ENCODE measurements at places on chromosomes 5 and 9.

DNA sequence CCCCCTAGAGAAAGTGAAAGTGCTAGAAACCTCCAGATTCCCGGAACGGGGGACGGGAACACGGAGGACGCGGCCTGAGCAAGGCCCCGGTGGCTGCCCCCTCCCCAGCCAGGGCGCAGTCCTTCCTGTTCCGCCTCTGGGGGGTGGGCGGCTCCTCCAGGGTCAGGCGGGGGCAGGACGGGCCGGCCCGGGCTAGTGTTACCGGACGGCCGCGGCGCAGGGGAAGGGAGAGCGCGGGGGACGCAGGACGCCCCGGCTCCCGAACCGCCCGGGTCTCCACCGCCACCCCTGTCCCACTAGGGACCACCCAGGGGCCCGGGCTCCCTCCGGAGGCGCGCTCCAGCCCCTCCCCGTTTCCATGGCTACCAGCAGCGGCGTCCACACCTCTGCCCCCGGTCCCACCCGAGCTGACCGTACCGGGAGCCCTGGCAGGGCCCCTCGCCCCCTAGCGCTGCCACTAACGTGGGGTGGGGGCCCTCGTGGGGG, 579 bp downstream of the SLC12A7 start:
- no peak for DNase-seq

GRCh38 chr5:142326480-142326938, 1.7 kb upstream of the SPRY4 start:
- no peak for DNase-seq

GRCh38 chr9:36163049-36163785, 6.0 kb upstream of the CCIN start:
- DNase-seq = no peak

DNA sequence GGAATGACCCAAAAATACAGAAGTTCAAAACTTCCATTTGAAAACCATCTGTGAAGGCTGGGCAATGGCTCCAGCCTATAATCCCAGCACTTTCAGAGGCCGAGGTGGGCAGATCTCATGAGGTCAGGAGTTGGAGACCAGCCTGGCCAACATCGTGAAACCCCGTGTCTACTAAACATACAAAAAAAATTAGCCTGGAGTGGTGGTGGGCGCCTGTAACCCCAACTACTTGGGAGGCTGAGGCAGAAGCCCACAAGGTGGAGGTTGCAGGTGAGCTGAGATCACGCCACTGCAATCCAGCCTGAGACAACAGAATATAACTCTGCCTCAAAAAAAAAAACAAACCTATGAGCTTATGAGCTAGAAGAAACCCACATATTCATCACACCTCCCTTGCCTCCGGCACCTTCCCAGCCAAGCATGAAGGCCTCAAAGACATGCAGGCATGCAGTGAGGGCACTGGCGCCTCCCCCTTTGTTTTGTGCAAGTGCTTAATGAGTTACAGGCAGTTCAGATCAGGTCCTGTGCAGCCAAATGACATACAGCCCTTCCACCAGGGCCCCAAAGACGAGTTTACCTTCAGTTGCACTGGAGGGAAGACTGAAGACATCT, 9.9 kb downstream of the HNRNPH1 start:
- no peak for DNase-seq

- DNase-seq = no peak
Measured at GRCh38 chr5:96493219-96493790, 60.3 kb upstream of the PCSK1 start.

- DNase-seq = no peak
Measured at GRCh38 chr5:181223058-181223728, at the start of gene TRIM41. Gene TRIM41 (plus strand): TSS chr5:181223281. CDS start chr5:181224000, 719 bp downstream.

DNA sequence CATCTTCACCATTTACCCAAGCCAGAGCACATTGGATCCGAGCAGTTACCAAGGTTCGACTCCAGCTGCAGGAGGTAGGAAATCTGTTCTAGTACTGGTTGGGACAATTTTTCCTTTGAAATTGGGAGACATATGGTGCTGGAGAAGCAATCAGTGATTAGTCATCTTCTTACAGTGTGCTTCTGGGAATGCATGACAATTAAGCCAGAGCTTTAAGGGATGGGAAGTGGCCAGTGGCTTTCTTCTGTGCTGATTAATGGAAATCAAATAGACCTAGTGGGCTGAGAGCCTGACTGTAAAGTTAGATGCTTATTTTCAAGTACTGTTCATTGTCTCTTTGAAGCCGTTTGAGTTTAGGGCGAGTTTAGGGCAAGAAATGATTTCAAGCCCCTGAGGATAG, 152.1 kb downstream of the UNC13B start:
- no peak for DNase-seq

GRCh38 chr5:16520841-16521240, 55.2 kb upstream of the ZNF622 start:
- DNase-seq = no peak

- no peak for DNase-seq
Measured at GRCh38 chr5:150120062-150120441, 33.7 kb upstream of the CSF1R start.

GRCh38 chr5:146832985-146833732, 45.4 kb downstream of the PPP2R2B start:
- no peak for DNase-seq

GRCh38 chr9:122346478-122347347, 24.1 kb upstream of the PTGS1 start:
- no peak for DNase-seq

DNA sequence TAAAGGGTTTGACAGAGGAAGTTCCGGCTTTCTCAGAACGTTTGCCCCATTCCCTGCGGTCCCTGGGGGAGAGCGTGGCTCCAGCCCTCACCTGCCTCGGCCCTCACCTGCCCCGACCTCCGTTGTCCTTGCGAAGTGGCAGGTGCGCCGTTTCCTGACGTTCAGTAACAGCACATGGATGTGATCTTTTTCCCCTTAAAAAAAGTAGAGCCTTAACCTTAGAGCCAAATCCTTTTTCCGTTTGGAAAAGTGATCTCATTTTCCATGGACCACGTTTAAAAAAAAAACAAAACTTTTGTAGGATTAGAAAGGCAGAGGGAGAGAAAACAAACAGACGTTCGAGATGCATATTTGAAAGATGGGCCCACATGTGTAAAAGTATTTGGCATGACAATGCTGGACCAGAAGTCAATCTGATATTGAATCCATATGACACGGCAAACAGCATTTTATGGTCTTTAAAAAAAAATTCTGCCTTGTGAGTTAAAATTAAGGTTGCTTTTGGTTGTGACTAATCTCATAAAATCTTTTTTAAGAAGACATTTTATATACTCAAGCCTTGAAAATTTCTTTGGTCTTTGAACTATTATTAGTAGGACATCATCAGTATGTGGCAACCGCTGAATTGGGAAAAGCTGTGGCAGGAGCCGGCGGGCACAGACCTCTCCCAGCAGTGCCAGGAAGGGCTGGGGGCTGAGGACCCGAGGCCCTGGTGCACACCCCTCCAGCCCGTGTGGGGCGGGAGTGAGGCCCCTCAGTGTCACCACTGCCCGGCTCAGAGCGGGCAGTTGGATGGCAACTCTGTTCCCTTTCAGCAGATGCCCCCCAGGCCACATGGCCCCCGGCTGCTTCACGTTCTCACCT, 42.5 kb upstream of the EXOC3 start:
- DNase-seq = no peak

- peak; percentile 48 for DNase-seq
Measured at GRCh38 chr5:145856285-145856818, 16.5 kb downstream of the GRXCR2 start.

DNA sequence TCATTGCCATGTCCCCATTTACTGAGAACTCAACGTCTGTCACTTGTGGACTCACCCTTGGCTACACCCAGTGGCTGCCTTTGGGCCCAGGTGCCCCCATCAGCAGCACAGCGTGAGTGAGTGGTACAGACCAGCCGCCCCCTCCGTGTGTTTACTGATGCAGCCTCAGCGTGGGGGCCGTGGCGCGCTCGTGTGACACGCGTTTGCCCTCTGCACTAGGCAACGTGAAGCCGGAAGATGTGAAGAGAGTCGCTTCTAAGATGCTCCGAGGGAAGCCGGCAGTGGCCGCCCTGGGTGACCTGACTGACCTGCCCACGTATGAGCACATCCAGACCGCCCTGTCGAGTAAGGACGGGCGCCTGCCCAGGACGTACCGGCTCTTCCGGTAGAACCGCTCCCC, 12.4 kb downstream of the PMPCA start:
- DNase-seq = no peak

DNA sequence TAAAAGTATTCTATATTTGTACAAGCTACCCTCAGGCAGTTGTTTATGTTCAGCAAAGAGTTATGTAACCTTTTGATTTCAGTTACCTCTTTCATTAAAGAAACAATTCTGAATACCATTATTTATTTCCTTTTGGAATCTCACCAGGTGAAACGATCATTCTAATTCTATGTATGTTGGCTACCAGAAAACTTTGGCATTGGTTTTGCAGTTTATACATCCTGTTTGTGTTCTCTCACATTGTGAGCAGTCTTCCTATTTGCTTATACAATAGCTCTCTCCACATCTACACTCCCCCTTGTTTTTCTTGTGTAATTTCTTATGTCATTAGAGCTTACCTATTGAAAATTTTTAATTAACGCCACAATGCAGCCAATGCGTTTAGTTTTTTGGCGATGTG, 276.0 kb upstream of the MPDZ start:
- no peak for DNase-seq

GRCh38 chr5:127446626-127447025, 70.8 kb upstream of the PRRC1 start:
- DNase-seq = no peak

- DNase-seq = no peak
Measured at GRCh38 chr5:141843156-141843927, 34.9 kb downstream of the PCDH1 start.

DNA sequence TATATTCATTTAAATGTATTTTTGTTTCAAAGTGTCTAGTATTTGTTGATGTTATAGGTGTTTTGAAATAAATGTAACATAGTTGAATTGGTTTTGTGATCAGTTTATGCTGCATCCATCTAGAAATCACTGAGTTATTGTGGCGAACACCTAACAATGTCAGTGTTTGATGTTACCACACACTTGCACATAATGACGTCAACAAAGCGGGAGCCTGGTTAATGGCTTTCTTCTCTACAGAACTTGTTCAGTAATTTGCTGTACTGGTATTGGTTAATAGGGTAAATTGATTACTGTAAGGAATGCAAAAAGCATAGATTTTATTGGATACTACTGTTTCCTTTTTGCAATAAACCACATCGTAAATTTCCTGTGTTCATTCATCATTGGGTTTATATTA, 133.0 kb downstream of the ATG10 start:
- no peak for DNase-seq

GRCh38 chr9:136829981-136830885, 12.0 kb upstream of the AJM1 start:
- no peak for DNase-seq

DNA sequence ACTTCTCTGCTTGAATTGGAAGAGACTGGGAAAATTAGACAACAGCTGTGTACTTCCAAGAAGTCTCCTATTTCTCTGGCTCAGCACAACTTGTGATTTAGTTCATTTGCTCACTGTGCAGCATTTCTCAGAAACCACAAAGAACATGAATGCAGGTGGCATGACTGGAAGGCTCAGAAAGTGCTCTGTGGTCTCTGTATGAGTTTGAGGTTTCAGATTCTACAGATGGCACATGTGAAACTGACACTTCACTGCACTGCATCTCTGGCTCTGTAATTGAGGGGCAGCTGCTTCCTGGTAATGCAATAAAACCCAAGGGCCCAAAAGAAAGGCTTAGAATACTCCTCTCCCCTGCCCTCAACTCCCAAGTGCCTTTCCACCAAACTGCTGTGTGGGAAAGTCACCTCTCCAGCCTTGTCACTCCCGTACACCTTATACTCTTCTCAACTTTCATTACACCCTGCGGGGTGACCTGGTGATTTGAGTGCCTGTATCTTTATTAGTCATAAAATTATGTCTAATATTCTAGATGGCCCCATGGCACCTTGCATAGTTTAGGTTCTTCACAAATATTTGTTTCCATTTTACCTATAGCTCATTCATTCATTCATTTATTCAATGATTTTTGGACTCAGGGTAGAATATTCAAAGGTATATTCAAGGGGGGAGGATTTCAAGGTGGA, 82.5 kb downstream of the ESM1 start:
- peak; percentile 70 for DNase-seq

GRCh38 chr5:129593525-129593924, 133.4 kb downstream of the ADAMTS19 start:
- DNase-seq = no peak

DNA sequence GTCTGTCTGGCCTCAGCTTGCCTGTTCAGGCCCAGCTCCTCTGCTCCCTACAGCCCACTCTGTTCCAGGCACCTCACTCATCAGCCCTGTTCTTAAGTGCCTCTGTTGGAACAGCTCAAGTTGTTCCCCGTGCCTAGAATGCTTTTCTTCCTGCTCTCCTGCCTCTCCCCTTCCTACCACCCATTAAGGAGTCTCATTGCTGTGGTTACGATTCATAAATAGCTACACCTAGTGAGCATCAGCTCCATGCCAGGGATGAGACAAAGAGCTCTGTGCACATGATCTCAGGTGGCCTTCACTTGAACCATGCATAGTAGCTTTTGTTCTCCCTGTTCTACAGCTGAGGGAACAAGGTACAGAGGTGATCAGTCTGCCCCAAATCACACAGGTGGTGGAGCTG, 54.3 kb downstream of the PSD2 start:
- no peak for DNase-seq

DNA sequence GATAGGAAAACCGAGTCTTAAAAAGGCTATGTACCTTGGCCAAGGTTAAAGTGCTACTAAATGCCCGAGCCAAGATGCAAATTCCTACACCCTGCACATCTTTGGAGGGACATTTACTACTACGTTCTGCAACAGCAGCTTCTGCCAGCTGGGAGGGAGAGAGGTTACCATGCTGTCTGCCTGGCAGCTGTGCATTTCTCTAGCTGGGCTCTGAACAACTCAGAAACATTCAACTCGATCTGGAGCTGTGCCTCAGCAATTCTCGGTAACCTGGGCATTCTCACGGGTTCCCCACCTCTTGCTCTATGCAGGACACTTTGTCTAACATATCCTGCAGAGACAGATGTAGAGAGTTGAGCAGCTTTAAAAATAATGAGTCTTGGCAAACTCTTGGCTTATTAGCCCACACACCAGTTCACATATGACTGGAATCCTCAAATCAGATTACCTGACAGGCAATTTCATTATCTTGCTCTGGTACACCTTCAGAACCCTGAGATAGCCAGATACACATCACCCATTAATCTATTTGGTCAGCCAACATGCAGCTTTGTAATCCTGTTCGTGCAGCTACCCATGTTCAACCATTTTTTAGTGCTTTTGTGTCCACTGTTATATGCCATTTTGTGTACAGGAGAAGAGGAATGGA, 115.8 kb downstream of the EFNA5 start:
- DNase-seq = no peak

Measured in Kasumi-1 (cell line).